ENCODE measurements at places on chromosomes 5 and 9.
A peak's percentile ranks its signal among the peaks of the same experiment; 100 is the strongest.

DNA sequence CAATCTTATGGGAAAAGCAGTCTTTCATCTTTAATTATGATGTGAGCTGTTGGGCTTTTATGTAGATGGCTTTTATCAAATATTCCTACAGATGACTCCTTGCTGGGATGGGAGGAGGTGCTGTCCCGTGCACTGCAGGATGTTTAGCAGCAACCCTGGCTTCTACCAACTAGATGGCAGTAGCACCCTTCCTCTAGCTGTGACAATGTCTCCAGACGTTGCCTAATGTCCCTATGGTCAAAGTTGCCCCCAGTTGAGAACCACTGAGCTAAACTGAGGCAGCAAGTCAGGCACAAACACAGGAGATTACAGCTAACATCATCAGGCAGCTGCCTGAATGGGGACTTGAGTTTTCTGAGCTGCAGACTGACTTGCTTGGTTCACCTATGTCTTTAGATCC lies 401.9 kb upstream of the PDE4D start:
- no peak for DNase-seq

DNA sequence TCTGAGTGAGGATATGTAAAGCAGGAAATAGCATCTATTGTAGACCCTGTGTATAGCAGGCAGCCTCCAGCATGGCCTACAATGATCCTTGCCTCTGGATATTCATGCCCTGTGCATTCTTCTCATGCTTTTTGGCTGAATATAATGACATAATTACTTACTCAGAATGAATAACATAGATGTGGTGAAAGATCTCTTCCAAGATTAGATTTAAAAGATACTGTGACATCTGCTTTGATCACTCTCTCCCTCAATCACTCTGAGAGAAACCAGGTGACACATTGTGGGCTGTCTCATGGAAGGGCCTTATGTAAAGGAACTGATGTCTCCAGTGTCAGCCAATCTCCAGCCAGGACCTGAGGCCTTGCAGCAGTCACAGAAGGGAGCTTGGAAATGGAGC lies 376.7 kb downstream of the DNAH5 start:
- DNase-seq = no peak

DNA sequence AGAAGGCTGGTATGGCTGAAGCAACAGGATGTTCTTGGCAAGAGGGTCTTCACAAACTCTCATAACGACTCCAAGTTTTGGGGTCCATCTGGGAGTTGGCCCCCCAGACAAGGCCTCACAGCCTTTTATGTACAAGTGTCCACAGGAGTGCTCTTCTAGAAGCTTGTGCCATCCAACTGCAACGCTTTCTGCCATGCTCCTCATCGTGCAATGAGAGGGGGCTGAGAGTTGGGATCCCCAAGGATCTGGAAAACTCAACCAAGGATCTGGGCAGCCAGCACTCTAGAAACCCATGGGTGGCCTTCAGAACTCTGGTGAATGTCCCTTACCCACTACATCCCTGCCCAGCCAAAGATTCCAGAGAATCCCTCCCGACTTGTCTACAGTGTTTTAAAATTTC lies 8.5 kb upstream of the AMBP start:
- no peak for DNase-seq

DNA sequence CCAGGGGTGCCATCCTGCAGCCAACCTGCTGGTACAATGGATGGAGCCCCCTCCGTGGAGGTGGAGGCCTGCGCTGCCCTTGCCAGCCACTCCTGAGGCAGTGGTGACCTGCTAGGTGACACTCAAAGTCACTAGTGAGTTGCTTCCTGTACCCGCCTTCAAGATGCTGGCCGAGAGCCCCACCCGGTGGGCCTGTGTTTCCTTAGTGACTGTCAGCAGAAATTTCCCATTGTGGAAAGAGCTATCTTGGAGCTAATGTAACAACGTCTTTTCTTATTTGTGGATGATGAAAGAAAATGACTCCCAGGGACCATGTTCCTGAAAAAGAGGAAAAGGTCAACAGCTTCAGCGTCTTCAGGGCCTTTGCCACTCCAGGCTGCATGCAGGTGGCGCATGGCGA lies 117.0 kb upstream of the BOD1 start:
- DNase-seq = no peak

- DNase-seq = peak; percentile 45
Measured at GRCh38 chr9:128098297-128099230, 29.0 kb downstream of the PTGES2 start.

GRCh38 chr5:173807181-173807655 lies 80.9 kb upstream of the CPEB4 start:
- DNase-seq = no peak

GRCh38 chr9:27600256-27600655 lies 27.0 kb upstream of the C9orf72 start:
- DNase-seq = no peak

Measured in CD4-positive, alpha-beta T cell treated with Interleukin-4 for 4 hours (primary cell).